ENCODE measurements at places on chromosomes 1 and 21. TPM values are rescaled to one million over a fixed set of nuclear protein-coding genes. Genes with fewer than 3 reads are reported as not detected.

The NOTCH2 gene
- 45.2 TPM for total RNA-seq

The ARID1A gene
- total RNA-seq: 66.5 TPM

The TTLL10 gene
- 1.2 TPM for total RNA-seq

The FYB2 gene
- 2.9 TPM for total RNA-seq

- H3K4me1 ChIP-seq: no peaks in the 10 kb centered on the region
- H3K36me3 ChIP-seq: no peaks in the 10 kb centered on the region
- H3K27ac ChIP-seq: no peak overlapping the region
- DNase-seq: no peak
- H3K27me3 ChIP-seq: no peaks in the 10 kb centered on the region
Observed at GRCh38 chr1:41777695-41778094, 141.0 kb downstream of the HIVEP3 start.

DNA sequence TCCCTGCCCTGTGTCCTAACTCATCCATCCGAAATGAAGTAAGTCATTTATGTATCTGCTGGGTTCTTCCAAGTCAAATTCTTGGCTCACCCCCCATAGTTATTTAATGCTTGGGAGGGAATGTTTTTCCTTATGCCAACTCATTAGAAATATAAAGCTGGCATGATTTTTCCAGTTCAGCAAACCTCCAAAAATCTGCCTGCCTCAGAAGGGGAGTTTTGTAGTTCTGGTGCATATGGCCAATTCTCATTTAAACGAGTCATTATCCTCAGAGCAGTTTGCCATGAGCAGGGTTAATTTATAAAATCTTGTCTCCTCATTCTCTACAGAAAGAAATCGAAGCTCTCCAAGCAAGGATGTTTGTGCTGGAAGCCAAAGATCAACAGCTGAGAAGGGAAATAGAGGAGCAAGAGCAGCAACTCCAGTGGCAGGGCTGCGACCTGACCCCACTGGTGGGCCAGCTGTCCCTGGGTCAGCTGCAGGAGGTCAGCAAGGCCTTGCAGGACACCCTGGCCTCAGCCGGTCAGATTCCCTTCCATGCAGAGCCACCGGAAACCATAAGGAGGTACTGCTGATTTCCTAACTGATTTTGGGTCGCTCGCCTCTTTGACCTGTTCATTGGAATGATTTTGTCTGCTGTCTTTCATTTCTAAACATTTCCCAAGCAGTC is 144.1 kb downstream of the DISC1 start:
- H3K4me3 ChIP-seq: no peak overlapping the region
- no peak overlapping the region for H3K27ac ChIP-seq
- H3K4me1 ChIP-seq: no peaks in the 10 kb centered on the region
- no peaks in the 10 kb centered on the region for H3K36me3 ChIP-seq
- no peaks in the 10 kb centered on the region for H3K27me3 ChIP-seq

DNA sequence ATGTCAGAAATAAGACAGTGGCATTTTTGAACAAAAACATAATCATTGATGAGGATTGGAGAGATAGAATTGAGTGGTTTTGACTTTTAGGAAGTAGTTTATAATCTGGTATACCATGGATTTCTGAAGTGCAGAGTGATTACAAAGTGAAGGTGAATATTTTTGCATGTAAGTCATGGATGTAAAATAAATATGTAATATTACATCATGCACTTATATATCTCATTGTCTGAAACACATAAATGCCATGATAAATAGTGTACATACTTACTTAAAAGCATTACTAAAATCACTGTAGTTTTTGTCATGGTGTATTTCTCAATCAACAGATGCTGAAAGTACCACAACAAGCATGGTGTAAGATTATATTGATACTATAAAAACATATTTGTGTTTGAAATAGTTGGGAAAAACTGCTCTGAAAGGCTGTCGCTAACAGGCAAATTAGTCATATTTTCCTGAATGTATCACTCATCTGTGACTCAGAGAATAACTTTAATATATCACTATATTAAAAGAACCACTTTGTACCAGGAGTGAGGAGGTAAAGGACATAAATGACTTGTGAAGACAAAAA is 24.8 kb upstream of the RGS18 start:
- no peaks in the 10 kb centered on the region for H3K27me3 ChIP-seq
- H3K4me3 ChIP-seq: no peak overlapping the region
- no peaks in the 10 kb centered on the region for H3K36me3 ChIP-seq
- no peak for DNase-seq
- H3K27ac ChIP-seq: no peak overlapping the region

- H3K4me3 ChIP-seq: no peak overlapping the region
- H3K4me1 ChIP-seq: peaks cover 34% of the 10 kb centered on the region
- H3K36me3 ChIP-seq: no peaks in the 10 kb centered on the region
- no peaks in the 10 kb centered on the region for H3K27me3 ChIP-seq
Observed at GRCh38 chr1:95085376-95085775, 12.6 kb upstream of the ALG14 start.

All from Caco-2 (cell line).